ENCODE measurements at places on chromosomes 16 and 17.

DNA sequence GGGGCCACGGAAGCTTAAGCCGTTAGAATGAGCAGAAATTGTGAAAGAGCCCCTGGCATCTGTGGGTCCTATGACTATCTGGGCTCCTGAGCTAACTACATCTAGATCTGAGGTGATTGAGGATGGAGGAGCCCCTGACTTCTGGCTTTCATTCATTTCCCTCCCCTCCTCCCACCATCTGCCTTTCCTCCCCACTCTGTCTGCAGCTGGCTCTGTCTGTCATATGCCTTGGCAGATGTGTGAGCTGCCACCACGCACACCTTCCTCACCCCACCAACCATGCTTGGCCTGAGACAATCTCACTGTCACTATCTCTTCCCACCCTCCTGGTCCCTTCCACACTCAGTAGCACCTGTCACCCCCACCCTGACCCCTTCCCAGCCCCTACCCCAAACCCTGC lies 5.1 kb downstream of the CD300E start:
- no peak for DNase-seq

- no peak for DNase-seq
Observed at GRCh38 chr17:55793272-55793671, 42.4 kb downstream of the PCTP start.

- DNase-seq, result no peak
Observed at GRCh38 chr17:50100480-50100883, 5.3 kb downstream of the PDK2 start.

GRCh38 chr17:76092526-76093413 lies 10.8 kb downstream of the EXOC7 start:
- DNase-seq, result no peak

DNA sequence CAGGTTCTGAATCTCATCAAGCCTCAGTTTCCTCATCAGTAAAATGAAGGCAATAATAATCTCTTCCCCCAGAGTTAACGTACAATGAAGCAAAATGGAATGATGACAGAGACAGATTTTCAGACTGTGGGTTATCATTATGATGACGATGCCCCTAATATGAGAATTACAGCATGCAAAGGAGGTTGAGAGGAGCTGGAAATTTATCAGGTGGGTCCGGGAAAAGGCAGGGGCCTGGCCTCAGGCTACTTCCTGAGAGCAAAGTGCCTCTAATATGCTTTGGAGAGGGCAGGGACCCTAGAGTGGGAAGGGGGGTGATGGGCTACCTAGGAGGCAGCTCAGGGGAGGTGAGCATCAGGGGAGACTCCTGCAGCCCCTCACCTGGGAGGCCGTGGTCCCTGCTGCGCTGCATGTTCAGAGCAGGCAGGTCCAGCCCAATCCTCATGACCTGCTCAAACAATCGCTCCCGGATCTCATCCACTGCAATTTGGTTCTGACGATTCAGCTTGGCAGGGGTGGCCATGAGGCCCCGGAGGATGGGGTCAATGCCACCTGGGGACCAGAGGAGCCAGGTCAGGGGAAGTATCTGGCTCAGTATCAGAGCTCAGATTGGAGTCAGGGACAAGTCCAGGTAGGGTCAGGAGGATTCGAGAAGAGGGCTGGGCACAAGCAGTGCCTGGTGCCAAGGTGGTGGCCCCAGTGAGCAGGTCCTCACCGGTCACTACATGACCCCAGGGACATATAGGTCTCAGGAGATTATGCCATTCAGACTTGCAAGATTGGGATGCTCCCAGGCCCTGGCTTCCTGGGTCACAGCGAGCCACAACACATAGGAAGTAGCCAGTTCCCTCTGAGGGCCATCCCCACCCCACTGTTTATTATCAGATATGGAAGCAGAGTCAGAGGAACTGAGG lies 8.1 kb downstream of the MPO start:
- no peak for DNase-seq

DNA sequence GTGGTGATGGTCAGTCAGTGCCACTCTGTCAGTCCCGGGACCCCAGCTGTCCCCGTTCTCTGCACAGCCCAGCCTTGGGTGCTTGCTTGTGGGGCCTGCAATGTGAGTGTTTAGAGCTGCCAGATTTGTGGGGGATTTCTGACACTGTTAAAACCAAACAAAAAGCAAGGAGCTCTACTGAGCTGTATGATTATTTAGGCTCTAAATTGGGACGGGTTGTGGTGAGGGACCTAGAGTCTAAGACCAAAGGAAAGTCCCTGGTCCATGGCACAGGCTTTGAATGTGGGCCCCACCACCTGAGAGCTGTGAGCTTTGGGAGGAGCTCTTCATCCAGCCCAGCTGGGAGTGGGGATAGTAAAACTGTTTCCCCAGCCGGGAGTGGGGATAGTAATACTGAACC lies 63.3 kb downstream of the KSR1 start:
- DNase-seq, result no peak

DNA sequence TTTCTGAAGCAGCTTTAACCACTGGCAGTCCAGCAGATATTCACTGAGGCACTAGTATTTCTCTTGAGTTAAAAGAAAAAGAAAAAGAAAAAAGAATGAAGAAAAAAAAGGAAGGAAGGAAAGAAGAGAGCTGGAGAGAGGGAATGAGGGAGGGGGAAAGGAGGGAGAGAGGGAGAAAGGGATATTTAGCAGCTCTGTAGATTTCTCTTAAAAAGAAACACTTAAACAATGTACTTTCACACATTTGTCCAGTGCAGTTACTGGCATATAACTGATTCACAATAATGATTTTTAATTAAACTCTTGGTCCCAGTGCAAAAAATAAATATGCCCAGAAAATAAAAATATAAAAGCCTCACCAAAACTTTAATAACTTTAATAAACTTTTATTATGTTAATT lies 386.4 kb downstream of the KCNJ2 start:
- DNase-seq, result no peak

- no peak for DNase-seq
Observed at GRCh38 chr17:2978991-2979390, 84.4 kb downstream of the OR1D5 start.

GRCh38 chr17:9820448-9820847 lies 1.4 kb downstream of the GSG1L2 start:
- no peak for DNase-seq

DNA sequence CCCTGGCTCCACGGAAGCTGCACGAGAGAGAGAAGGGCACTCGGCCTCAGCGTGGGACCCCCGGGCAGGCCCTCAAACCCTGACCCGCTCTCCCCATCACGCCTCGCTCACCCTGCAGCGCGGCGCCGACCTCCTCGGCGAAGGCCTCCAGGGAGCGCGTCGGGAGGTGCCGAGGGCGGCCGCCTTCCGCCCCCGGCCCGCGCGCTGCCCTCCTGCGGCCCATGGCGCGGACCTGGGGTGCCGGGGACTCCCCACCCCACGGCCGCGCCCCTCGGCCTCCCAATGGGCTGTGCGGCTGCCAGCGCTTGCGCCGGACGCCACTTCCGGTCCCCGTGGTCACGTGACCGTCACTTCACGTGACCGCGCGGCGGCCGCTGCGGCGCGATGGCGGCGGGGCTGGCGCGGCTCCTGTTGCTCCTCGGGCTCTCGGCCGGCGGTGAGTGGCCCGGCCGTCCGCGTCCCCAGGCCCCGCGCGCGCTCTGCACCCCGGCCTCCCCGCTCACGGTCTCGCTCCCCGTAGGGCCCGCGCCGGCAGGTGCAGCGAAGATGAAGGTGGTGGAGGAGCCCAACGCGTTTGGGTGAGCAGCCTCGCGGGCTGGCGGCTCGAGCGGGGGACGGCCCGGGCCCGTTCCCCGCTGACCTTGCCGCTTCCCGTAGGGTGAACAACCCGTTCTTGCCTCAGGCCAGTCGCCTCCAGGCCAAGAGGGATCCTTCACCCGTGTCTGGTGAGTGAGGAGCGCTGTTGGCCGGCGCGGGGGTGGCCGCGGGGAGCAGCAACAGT lies at the start of the genes GNPTG and TSR3:
Gene GNPTG, plus strand, starts transcription at position 350 of the 781 bp plus-strand sequence. Its CDS starts 35 bp downstream, at position 385.
Gene TSR3, minus strand, starts transcription at position 297 of the 781 bp plus-strand sequence. Its CDS starts 74 bp downstream, at position 223.
- DNase-seq, result peak; percentile 90

- DNase-seq, result no peak
Observed at GRCh38 chr17:81713556-81714411, 1.7 kb downstream of the SLC25A10 start.

- DNase-seq, result no peak
Observed at GRCh38 chr17:42253578-42253977, 22.6 kb downstream of the STAT5B start.

GRCh38 chr16:11686713-11687380 lies 18.6 kb downstream of the SNN start:
- no peak for DNase-seq

DNA sequence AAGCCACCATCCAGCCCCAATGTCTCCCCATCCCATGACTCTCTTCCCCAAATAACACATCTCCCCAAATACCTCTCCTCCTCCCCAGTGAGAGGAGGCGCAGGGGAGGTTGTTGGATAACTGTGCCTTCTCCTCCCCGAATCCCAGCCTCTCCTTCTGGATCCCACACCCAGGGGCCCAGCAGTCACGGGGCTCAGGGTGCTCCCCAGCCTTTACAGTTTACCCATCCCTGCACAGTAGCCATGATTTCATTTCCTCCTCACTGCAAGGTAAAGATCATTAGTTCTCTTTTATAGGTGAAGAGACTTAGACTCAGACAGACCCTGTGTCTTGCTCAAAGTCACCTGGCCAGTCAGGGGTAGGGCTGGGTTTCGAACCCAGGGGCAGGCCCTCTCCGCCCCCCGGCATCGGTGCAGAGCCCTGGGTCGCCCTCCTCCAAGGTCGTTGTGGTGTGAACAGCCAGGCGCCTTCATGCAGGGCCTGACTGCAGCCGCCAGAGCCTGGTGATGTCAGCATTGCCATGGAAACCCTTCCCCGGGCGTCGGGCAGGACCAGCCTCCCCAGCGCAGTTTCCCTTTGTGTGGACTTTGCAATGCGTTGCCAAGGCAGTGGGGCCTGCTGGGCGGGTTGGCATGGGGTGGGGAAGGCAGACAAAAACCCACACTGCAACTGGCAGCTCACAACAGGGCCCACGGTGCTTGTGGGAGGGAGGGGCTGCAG lies 53.3 kb upstream of the TOB1 start:
- DNase-seq, result peak; percentile 94

DNA sequence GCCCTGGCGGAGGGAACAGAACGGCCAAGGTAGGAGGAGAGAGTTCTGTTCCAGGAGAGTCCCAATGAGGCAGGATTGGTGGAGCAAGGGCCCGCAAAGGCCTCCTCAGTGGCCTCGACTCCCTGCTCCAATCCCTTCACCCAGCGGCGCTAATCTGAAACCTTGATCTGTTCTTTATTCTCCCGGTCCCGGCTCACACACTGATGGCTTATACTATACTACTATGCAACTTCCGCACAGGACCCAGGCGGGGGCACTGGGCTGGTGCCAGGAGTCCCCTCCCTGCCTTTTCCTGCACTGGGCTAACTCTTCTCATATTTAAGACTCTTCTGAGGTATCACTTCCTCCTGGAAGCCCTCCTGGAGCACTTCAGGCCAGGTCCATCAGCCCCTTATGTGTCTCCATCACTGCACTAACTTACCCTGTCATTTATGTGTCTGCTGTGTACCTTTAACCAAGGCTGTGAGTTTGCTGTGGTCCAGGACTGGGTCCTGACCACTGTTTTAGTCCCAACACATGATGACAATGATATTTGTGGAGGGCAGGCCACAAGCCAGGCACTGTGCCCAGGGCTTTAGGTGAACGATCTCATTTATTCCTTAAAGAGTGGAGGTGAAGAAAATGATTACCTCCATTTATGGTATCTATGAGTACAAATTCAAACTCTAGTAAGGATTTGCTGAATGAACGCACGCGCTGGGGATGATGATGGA lies 6.8 kb downstream of the CCDC102A start:
- no peak for DNase-seq

DNA sequence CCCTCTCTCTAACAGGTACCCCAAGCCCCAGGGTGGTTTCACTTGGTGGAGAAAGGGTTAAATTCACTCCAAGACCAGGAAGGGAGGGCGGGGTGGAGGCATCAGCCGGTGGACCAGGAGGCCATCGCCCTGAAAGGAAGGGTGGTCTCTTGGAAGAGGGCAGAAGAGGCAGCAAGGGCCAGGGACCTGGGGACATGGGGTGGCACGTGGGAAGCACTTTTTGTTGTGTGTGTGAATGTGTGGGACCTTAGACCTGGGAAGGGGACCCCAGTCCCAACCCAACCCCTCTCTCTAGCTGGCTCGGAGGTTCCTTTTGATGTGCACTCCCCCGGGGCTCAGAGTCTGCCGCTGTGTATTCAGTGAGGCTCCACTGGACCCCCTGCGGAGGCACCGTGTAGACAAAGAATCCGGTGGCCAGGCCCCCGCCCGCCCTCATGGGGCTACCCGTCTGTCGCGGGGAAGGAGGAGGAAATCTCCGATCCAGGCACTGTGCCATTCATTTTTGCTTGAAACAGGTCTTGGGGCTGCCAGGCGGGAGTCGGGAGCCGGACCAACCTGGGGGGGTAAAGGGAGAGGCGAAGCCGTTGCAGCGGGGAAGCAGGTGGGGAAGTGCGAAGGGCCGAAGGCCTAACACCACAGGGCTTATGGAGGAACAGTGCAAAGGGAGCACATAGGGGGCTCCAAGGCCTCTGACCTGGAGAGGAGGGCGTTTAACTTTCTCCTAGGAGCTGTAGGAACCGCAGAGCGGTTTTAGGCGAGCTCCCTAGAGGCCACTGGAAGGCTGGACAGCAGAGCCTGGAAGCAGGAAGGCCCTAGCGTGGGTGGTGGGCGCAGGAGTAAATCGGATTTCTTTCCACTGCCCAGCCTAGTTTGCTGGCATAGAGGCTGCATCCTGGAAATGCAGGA lies 3.2 kb upstream of the WNT3 start:
- DNase-seq, result no peak

GRCh38 chr17:74020522-74020921 lies 183.0 kb upstream of the RPL38 start:
- DNase-seq, result no peak

GRCh38 chr17:9788601-9789000 lies 2.8 kb downstream of the DHRS7C start:
- DNase-seq, result no peak

GRCh38 chr16:75315539-75316306 lies 64.3 kb upstream of the BCAR1 start:
- no peak for DNase-seq
